ENCODE measurements at places on chromosomes 3 and 15.
A peak's percentile ranks its signal among the peaks of the same experiment; 100 is the strongest.

- no peak for DNase-seq
Measured at GRCh38 chr3:5058471-5058951, 63.6 kb upstream of the ARL8B start.

DNA sequence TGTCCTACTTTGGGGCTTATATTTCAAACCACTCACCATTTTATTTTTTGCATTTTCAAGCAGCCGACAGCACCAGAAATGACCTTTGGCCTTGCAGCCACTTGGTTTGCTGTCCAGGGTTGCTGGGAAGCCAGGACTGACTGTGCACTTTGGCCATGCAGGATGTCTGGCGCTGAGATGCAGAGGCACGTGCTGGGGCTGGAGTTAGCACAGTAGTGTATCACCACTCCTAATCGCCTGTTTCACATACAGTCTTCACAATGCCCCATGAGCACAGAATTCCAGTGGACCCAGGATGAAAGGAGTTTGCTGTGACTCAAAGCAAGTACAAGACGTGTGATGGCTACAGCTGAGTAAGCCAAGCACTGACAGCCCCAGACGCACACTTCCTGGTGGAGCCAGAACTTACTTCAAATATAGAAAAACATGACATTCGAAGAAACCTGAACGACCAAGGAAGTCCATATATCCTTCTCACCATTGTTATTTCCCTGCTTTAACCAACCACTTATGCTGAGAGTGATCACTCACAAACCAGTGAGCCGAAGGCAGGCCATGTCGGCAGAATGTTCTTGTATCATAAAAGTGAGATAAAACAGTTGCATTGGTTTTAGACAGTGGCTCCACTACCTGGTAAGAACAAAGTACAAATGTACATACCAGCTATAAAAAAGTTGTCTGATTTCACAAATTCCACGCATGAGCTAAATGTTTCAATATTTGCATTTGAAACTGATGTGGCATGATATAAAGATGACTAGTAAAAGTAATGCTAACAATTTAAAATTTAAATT lies 16.0 kb downstream of the OCA2 start:
- DNase-seq = no peak

DNA sequence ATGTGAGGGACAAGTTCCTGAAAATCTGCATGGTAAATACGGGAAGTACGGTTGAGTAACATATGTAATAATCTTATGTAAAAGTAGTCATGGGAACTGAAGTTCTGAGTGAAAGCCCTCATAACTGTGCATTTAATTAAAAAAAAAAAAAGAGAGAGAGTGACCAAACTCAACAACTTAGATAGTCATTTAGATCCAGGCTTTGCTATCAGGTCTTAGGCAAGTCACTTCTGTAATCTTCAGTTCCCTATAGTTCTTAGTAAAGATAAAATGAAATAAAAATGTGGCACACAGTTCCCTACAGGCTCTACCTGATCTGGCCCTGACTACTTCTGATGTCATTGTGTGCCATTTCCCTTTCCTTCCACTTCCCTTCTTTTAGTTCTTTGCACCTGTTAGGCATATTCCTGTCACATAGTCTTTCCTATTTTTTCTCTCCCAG lies 15.0 kb downstream of the RNF111 start:
- peak; percentile 23 for DNase-seq

DNA sequence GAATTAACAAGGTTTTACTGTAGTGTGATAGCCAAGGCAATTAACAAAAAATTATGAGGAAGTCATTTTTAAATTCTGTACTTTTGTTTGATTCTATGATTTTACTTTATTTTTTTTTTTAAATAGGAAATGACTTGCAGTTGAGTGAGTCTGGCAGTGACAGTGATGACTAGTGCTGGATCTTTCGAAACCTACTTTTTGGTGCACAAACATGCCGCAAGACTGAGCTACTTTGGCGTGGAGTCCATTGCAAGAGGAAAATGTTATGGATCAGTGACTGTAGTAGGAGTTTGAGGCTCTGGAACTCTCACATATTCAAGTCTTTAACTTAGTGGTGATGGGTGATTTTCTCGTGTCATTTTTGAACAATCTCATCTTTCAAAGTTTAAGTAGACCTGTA lies 11.6 kb downstream of the EAF1 start:
- no peak for DNase-seq

DNA sequence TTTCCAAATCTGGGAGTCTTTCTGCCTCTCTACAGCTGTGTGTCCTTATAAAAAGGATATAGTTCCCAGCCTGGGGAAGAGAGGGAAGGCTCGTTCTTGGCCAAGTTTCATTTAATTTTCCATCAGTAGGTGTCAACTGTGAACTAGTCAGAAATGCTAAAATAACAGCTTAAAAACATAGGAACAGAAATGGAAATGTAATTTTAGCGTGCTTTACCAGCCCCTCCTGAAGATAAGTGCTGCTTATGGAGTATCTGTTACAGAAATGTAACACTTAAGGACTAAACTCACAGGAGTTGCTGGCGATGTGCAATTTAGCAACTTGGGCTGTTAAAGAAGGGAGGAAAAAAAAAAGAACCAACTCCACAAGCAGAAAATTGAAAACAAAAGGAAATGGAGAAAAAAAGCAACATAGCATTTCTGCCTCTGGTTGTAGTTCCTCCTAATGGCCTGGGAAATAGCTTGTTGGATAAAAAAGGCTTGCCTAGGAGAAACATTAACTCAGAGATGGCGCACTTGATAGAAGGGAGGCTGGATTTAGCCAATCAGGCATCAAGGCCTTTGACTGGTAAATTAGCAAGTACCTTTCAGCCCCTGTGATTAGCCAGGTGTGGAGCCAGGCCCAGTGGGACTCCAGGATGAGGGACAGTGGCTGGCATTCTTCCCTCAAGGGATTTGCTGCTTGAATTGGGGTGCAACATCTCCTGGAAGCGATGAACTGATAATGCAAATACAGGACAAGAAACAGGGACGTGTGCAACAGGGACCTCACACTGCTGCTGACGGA lies 84.3 kb downstream of the RPLP1 start:
- DNase-seq = no peak

DNA sequence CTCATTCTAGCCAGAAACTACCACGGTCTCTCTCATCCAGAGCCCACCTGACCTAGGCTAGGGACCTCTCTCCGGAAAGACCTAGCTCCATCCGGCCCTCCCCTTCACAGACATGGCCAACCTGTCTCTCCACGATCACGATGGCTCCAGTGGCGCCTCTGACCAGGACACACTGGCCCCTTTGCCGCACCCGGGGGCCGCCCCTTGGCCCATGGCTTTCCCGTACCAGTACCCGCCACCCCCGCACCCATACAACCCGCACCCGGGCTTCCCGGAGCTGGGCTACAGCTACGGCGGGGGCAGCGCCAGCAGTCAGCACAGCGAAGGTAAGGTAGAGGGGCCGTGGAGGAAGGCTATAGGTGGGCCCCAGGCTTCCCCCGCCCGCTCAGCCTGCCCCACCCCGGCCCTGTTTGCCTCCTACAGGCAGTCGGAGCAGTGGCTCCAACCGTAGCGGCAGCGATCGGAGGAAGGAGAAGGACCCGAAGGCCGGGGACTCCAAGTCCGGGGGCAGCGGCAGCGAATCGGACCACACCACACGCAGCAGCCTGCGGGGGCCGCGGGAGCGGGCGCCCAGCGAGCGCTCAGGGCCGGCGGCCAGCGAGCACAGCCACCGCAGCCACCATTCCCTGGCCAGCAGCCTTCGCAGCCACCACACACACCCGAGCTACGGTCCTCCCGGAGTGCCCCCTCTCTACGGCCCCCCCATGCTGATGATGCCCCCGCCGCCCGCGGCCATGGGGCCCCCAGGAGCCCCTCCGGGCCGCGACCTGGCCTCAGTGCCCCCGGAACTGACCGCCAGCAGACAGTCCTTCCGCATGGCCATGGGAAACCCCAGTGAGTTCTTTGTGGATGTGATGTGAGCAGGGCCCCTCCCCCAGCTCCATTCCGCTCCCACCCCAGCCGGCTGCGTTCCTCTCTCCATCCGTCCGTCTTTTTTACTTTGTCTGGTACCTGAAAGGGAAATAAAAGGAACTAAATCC lies 4.5 kb upstream of the AP2M1 start:
- DNase-seq = no peak

Data from erythroblast (primary cell).